ENCODE measurements at places on chromosomes 11 and 22.
A peak's percentile ranks its signal among the peaks of the same experiment; 100 is the strongest.

DNA sequence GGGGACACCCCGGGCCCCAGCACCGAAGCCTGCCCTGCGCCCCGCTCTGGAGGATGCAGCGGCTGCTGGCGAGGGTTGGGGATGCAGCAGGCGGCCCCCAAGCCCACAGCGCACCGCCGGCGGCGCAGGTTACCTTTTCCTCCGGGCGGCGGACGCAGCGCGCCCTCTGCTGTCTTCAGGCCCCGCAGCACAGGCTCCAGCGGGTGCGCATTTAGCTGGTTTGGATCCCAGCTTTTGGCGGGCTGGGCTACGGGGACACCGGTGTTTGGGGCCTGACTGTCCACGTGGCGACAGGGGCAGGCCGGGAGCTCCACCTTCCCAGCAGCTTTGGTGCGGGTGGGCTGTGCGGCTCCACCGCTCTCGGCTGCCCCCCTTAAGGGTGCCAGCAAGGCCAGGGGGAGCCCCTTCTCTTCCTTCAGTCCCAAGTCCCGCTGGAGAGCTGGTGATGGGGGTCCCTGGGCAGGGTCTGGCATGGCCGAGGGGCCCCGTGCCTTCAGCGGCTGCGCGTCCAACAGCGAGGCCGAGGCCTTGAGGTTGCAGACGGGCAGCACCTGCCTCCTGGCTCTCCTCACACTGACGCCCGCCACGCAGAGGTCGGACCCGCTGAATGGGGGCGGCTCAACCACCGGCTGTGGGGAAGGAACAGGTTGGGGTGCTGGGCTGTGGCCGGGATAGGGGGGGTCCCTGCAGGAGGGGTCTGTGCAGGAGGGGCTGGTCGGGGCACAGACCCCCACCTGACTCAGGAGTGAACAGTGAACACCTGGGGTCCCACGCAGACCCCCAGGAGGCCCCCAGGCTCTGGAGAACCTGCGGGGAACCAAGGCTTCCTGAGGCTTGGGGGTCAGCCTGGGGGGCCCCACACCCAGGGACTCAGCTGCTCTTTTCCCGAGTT lies 18.0 kb upstream of the IL17REL start:
- DNase-seq, result peak; percentile 56

DNA sequence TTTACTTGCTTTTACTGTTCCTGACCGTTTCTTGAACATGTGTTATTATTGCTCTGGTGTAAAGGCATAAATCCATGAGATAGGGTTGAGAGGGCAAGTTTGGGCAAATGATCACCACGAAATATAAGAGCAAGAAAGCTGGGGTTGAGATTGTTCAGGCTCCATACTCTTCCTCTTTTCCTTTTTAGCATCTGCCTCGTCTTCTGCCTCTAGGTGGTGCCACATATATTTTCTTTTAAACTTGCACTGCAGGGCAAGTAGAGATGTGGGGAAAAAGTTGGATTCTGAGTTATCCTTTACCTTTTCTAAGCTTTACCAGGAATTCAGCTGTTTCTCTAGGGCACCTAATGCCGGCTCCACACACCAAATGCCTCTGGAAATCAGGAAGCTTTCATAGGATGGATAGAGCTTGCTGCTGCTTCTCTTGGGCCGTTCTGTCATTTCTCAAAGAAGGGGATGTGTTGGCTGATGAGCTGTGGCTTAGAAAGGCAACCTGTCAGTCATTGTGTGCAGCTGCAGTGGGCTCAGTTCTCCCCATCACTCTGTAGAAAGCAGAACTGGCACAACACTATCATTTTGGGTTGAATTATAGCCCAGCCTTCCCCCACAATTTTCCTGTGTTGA lies 98.2 kb downstream of the LDLRAD3 start:
- no peak for DNase-seq

GRCh38 chr22:37166675-37167066 lies 17.0 kb upstream of the IL2RB start:
- DNase-seq, result peak; percentile 76

- DNase-seq, result no peak
Measured at GRCh38 chr11:4191031-4191571, 96.5 kb downstream of the RRM1 start.

- DNase-seq, result no peak
Measured at GRCh38 chr11:17747131-17747955, 12.8 kb downstream of the KCNC1 start.

DNA sequence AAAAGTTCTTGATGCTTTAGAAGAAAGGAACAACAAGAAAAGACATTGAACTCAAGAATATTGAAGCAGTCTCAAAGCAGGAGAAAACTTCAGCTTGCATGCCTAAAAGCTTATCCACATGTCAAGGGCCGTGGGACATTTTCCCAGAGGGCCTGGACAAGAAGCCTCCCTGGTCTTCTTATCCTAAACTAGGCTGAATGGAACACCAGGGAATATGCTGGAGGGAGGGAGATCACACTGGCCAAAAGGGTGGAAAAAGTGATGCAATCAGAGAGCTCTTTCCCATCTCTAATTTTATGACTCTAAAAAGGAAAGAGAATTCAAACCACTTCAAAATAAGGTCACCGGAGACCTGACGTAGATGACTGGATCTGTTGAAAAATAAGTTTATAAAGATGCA lies 107.2 kb downstream of the MPPED2 start:
- no peak for DNase-seq

GRCh38 chr11:126874276-126874675 lies 126.3 kb downstream of the KIRREL3 start:
- no peak for DNase-seq

- no peak for DNase-seq
Measured at GRCh38 chr22:48367731-48368130, 1459.9 kb downstream of the BRD1 start.

DNA sequence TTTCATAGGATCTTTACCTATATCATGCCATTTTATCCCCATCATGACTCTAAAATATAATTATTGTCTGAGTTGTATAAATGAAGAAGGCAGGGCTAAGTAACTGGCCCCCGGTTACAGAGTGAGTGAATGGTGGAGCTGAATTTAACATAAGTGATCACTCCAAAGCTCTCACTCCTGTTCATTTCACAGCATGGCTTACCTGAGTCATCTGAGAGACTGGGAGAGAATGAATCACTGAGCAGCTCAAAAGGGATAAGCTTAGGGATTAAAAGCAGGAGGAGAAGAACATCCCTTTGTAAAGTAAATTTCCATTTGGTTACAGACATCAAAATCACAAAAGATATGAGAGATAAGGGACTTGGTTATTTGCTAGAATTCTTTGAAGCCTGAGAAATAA lies 294.0 kb upstream of the CTSC start:
- DNase-seq, result no peak

- DNase-seq, result no peak
Measured at GRCh38 chr22:44024288-44024921, at the start of gene PARVB. TSS of gene PARVB (plus strand) at chr22:44024302. CDS start at chr22:44024340, 38 bp downstream.

GRCh38 chr22:42913874-42914510 lies 56.9 kb upstream of the ARFGAP3 start:
- no peak for DNase-seq

- DNase-seq, result no peak
Measured at GRCh38 chr11:128619007-128619406, 31.6 kb upstream of the ETS1 start.

DNA sequence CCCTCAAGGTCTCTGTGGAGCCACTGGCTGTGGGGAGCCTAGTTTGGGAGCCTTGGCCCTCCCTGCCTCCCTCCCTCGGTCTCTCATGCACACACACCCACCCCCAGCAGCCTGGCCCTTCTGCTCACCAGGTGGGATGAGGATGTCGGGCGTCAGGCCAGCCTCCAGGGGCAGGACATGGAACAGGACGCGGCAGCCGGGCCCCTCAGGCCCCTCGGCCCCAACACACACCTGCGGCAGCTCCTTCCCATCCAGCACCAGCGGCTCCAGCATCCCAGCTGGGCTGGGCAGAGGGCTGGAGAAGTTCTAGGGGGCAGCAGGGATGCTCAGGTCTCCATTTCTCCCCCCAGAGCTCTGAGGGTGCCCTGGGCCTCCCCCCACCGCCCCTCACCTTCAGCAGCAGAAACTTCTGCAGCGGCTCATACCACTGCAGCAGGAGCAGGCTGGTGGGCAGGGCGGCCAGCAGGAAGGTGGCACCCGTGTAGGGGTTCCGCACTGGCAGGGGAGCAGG lies 11.2 kb downstream of the MAP4K2 start:
- DNase-seq, result no peak

- no peak for DNase-seq
Measured at GRCh38 chr22:48372390-48372789, 1455.3 kb downstream of the BRD1 start.

GRCh38 chr11:81246941-81247340 lies 1486.7 kb downstream of the FAM181B start:
- DNase-seq, result no peak

DNA sequence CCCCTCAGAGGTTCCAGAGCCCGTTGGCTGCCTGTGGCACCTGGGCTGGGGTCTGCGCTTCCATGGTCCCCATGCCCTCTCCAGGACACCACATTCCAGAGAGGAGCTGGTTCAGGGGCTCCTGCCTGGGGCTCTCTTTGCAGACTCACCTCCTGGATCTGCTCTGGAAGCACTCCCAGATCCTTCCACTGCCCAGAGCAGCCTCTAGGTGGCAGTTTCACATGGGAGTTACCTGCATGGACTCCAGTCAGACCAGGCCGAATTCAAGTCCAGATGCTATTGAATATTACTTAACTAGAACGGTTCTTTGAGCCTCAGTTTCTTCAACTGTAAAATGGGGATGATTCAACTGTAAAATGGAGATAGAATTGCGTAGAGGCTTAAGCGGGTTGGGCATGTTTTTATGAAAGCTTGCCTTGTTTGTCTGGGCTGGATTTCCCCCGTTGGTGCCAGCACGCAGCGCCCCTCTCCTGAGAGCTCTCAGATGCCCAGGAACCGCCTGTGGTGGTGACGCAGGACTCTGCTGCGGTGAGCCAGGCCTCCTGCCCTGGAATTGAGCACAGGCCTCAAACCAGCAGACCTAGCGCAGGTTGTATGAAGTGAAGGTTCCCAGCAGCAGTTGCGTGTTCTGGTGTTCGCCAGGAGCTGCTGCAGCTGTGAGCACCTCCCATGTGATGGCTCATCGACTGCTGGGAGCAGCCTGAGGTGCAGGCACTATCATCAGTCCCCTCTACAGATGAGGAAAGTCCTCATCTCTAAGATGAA lies 44.2 kb downstream of the LMO1 start:
- no peak for DNase-seq

DNA sequence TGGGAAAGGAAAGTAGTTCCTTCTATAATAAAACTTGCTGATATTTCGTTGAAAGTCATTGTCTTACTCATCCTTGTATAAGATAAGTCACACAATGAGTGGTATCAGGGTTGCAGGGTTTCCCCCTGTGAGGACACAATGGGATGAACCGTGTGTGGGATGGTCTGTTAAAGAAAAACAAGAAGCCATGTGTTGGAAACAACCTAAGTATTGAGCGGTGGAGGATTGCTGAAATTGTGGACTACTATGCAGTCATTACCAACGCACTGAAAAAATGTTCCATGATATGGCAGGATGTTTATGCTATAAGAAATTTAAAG lies 28.6 kb downstream of the PTPRJ start:
- no peak for DNase-seq

DNA sequence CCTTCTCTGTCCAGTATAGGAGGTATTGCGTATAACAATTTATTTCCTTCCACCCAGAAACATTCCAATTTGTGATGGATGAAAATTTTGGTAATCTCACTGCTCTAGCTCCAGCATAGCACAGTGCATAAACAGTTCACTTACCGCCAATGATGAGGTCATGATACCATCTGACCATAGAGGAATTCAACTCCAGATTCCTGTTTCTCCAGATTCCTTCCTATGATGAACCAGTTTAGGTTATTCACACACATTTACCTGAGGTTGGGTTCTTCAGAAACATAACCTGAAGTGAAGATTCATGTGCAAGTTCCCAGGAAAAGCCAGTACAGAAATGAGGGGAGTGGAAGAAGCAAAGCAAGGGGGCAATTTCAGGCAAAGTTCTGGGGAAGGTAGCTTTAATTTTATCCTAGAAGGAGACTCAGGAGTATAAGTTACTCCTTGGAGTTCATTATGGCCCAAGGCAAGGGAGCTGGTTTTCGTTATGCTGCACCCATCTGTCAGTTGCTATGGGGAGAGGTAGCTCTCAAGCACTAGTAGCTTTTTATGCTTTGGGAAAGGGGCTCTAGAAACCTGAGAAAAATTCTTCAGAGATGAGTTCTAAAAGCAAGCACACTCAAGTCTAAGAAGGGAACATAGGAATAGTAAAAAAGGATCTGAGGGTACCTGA lies 121.6 kb downstream of the CASP12 start:
- DNase-seq, result no peak

DNA sequence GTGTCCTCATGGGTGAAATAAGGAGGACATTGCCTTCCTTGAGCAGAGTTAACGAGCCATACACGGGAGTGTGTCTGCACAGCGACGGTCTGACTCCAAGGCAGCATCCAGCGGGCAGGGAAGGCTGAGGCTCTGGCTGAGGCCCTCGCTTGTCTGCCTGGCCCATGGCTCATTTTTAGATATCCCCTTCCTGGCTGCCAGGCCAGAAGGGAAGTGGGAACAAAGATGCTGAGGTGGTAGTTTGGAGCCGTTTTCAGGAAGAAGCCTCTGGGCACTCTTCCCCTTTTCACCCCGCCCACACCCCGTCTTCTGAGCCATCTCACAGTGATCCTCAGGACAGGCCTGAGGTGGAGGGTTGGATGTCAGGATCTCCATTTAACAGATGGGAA lies 3.0 kb upstream of the SLCO2B1 start:
- DNase-seq, result no peak

GRCh38 chr11:457111-457760 lies 7.2 kb downstream of the PTDSS2 start:
- no peak for DNase-seq

- DNase-seq, result no peak
Measured at GRCh38 chr22:34620832-34621231, 445.1 kb upstream of the ISX start.

- no peak for DNase-seq
Measured at GRCh38 chr22:27100789-27101188, 443.4 kb downstream of the MIAT start.

- no peak for DNase-seq
Measured at GRCh38 chr22:49449377-49449776, 378.3 kb downstream of the BRD1 start.

DNA sequence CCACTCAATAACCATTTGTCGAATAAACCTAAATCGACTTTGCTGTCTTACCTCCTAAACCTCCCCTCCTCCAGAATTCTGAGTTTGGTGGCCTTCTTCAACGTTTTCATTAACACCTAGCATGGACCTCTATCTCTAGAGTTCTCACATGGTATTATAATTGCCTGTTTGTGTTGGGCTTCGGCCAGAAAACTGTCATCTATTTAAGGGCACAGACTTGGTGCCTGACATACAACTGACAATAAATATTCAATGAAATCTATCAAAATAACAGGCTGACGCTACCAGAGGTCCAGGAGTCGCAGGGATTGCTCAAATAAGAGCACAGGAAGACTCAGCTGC lies 687 bp downstream of the ALKBH8 start:
- DNase-seq, result no peak
